ENCODE measurements at places on chromosomes 12 and 14.

DNA sequence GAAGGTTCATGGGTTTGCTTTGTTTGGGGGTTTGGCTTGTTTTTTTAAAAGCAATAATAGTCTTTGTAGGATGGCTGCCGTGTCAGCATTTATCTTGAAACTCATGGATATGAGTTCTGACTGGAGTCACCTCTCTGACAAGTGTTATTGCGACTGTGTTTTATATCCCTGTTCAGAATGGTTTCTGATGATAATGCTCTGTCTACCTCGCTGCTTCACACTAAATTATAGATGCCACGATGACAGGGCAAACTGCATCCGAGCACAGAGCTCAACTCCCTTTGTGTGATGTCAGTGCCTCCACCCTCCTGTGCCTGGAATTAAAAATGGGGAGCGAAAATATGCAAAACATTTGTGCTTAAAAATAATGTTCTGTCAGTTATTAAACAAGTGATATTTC lies 250.8 kb downstream of the EGLN3 start:
- no peak for DNase-seq

- DNase-seq: no peak
Observed at GRCh38 chr12:4710113-4710512, 10.1 kb upstream of the GALNT8 start.

DNA sequence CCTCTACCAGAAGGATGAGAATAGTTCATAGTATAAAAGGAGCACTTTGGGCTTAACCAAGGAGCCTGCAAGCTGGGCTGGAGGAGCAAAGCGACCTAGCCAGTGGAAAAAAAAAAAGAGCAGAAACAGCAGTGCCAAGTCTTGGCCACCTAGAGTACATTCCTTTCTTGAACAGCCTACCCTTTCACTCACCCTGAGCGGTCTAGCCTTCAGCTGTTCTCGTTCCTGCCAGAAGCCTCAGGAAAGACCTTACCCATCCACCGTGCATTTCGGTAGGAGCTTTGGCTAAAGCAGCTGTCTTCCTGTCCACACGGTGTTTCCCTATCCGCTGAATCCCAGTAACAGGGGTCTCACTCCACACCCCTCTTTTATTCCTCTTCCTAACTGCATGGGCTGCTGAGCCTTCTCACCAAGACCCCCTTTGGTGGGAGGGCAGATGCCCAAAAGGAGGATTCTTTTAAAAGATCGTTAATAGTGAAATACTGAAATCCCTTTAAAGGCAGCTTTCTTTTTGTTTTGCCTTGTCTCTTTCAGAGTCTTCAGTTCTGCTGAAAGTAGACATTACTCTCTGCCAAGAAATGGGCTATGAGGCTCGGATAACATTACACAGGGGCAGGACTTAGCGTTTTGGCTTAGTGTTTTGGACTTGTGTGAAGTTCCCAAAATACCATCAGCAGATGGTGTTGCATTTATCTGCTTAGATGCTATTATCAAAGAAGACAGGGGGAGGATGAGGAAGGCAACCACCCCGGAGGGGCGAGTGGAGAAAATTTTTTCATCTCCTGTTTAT lies 88.5 kb upstream of the METAP2 start:
- peak; percentile 50 for DNase-seq

DNA sequence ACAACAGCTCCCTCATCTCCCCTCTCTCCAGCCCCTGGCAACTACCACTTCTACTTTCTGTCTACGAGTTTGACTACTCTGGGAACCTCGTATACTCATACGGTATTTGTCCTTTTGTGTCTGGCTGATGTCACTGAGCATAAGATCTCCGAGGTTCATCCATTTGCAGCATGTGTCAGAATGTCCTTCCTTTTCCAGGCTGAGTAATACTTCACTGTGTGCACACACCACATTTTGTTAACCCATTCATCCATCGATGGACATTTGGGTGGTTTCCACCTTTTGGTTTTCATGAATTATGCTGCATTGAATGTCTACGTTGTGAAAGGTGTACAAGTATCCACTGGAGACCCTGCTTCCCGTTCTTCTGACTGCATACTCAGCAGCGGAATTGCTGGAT lies 24.1 kb upstream of the DLK1 start:
- DNase-seq: no peak

GRCh38 chr12:129530984-129531383 lies 372.8 kb downstream of the TMEM132D start:
- DNase-seq: no peak

DNA sequence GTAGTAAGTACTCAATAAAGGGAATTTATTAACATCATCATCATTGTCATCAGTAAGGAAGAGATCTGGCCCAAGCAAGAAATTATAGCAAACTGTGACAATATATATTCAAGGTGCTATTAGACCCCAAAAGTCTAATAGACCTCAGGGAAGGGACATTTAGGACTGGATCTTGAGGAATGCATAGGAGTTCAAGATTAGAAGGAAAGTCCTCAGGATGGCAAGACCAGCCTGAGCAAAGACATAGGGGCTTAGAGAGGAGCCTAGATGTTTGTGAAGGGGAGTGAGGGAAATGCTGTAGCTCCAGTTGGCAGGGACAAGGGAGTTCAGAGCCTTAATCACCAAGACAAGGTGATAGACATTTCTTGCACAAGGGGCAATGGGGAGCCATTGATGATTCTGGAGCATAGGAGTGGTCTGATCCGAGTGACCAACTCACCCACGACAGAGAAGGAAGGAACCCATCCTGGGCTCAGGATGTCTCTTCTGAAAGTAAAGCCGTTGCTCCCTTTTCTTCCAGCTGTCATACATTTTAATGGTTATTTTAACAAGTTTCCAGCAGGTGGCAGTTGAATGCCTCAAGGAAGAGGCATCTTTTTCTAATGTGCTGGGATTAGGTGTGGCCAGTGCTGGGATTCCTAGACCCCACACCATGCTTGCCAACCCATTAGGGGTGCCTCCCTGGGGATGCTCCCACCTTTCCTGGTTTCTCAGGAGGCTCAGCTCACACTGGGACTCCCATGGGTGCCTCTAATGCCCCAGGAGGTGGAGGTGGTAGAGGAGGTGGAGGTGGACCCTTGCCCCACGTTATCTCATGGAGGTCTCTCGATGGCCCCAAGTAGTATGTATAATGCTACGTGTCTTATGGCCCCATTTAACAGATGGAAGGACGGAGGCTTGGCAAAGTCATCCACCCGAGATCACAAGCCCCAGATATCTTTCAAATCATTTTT lies 37.8 kb downstream of the PHETA1 start:
- DNase-seq: peak; percentile 46

DNA sequence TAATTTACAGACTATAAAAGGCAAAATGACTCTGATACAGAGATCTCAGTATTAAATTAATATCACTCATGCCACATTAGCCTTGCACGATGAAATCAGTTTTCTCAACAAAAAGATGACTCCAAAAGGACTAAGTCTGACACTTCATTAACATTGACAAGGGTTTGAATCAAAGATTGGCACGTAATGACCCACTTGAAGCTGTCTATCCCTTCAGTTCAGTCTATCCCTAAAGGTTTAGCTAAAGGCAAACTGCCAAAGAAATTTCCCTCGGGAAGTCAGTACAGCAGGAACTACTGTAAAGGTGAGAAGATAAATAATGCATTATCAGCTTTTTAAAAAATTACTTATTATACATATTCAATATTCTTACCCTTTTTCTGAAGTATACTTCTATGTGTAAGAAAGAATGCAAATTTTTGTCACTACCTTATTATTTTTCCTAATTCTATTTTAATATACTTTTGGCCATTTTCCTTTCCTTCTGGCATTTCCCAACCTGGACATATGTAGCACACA lies 127.1 kb downstream of the NELL2 start:
- no peak for DNase-seq

DNA sequence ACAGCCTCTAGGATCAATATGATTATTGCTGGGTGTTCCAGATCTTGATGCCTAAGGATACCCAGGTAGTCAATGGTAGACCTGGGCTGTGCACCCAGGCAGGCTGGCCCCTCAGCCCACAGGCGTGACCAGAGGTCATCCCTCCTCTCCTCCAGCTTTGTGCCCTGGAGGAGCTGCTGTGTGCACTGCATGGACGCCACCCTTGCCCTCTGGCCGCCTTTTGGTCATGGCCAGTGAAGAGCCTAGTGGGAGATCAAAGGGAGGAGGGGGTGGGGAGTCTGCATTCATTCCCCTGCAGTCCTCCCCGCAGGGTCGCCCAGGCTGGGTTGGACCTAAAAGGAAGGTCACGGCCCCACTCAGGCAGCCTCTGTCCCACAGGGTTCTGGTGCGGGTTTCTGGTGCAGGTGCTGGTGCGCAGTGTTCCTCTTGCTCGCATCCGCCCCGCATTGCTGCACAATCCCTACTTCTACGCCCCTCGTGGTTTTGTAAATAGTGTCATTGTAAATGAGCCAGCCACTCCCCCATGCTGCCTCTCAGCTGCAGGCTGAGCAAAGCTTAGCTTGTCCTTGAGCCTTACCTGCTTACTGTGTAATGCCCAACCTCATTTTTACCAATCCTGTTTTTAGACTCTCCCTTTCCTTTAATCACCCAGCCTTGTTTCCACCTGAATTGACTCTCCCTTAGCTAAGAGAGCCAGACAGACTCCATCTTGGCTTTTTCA lies 55.3 kb downstream of the PSMA6 start:
- no peak for DNase-seq

DNA sequence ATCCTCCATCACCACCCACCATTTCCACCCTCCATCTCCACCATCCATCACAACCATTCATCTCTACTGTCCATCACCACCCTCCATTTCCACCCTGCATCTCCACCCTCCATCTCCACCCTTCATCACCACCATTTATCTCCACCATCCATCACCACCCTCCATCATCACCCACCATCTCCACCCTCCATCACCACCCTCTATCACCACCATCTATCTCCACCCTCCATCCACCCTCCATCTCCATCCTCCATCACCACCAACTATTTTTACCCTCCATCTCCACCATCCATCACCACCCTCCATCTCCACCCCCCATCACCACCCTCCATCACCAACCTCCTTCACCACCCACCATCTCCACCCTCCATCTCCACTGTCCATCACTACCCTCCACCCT lies 4.7 kb upstream of the CEP170B start:
- no peak for DNase-seq

DNA sequence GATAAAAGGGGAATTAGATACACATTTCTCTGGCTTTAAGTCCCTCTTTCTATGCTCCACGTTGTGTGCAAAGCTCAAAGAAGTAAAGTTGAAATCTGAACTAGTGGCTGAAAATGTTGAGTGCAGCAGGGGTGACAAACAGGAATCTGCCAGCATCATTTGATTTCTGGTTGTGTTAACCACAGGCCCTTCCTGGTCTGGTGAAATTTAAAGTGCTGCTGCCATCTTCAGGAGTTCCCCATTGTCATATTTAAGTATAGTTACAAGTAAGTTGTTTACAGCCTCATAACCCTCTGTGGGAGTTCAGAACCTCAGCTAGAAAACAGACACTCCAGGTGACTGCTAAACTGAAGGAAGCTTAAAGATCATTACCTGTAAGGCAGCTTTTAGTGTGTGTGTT lies 90.9 kb upstream of the CCDC196 start:
- no peak for DNase-seq

GRCh38 chr14:38999949-39000348 lies 103.1 kb downstream of the SEC23A start:
- DNase-seq: no peak

DNA sequence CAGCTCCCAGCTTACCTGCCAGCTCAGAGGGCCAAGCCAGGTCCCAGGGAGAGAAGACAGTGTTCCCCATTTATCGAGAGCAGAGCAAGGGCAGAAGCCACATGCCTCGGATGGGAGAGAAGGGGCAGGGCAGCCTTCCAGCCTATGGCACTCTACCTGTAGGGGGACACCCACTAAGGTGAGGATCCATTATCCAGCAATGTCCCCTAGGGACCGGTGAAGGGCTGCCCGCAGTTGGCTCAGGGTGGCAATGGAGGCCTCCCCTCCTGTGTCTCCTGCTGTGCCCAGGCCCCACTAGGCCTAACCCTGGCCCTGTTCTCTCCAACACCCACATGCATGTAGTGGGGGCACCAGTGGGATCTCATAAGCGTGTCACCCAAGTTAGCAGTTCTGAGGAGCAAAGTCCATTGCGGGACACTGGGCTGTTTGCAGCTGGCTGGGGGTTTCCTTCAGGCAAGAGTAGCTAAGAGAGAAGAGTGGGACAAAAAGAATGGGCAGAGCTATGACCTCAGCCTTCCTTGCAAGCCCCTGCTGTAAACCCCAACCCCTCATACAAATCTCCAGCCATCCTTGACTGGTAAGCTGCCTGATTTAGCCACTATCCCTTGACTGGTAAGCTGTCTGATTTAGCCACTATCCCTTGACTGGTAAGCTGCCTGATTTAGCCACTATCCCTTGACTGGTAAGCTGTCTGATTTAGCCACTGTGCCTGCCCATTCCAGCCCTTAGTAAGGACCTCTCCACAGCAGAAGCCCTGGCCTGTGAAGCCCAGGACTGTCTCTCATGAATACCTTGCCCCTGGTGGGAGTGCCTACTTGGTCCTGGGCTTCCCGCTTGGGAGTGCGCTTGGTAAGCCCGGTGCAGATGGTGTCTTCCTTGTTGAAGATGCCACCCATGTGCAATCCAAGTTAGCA lies 5.2 kb upstream of the ASB2 start:
- DNase-seq: no peak

- peak; percentile 32 for DNase-seq
Observed at GRCh38 chr14:69547701-69548348, 26.8 kb downstream of the CCDC177 start.

GRCh38 chr14:92603309-92604242 lies 90.0 kb downstream of the RIN3 start:
- peak; percentile 78 for DNase-seq

DNA sequence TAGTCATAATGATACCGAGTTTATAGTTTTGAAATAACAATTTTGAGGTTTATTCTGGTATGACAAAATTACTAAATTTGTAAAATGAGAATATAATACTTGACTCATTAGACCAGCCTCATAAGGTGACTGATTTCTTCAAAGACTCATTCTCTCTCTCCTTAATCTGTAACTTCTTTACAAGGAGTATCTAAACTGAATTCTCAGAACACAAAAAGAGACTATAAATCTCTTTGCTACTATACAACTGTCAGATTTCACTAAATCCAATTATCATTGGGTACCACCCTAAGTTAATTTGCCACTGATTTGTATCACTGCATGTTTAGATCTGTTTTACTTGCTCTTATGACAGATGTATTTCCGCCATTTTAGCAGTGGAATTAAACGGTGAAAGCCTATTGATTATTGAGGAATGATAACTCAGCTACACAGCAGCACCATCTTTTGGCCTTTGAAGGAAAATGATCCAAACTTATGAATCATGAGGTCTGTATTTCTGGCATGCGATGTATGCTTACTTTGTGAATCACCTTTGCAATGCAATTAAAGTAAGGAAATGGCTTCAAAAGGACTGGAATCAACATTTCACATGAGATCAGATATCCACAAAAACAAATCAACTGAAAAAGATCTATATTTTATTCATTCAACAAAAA lies 161.2 kb downstream of the RERGL start:
- DNase-seq: peak; percentile 76

DNA sequence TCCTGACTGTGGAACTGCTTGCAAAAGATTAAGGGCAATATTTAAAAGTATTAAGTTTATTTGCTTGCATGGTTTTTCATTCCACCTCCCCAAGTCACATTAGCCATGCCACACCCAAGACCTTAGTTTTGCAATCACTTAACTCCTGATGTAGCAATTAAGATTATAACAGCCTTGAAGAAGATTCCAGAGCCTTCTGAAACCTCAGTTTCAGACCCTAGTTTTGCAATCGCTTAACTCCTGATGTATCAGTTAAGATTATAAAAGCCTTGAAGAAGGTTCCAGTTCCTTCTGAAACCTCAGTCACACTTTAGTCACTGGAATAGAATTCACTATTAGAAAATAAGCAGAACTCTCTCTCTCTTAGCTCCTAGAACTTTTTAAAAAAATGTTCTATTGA lies 42.7 kb upstream of the DCN start:
- DNase-seq: no peak
